HFFc6 (cell line): ENCODE measurements at places on chromosomes 2 and 18.

- no peak for DNase-seq
Observed at GRCh38 chr2:25252291-25253152, 84.1 kb upstream of the POMC start.

- no peak for DNase-seq
Observed at GRCh38 chr18:64091526-64091925, 57.4 kb downstream of the LINC00305 start.

DNA sequence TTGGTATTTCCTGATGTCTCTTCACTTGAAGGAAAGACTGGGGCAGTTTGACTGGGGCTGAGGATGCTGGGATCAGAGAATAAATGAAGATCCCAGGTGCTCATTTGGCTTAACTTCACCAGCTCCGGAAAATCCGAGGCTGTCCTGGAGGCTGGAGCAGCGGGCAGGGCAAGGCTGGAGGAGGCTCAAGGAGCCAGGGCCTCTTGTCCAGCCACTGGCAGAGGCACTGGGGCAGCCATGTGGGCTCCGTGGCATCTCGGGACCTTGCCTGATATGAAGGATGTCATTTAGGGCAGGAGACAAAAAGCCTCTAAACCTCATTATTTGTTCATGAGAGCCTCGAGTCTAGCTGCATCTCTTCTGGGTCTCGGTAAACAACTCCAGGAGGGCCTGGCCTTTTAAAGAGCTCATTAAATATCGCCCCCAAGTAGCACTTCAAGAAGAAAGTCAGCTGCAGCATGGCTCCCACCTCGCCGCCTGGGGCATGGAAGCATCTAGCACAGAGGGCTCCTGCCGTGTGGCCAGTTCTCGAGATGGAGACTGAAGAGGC is 13.5 kb upstream of the GPR55 start:
- no peak for DNase-seq

DNA sequence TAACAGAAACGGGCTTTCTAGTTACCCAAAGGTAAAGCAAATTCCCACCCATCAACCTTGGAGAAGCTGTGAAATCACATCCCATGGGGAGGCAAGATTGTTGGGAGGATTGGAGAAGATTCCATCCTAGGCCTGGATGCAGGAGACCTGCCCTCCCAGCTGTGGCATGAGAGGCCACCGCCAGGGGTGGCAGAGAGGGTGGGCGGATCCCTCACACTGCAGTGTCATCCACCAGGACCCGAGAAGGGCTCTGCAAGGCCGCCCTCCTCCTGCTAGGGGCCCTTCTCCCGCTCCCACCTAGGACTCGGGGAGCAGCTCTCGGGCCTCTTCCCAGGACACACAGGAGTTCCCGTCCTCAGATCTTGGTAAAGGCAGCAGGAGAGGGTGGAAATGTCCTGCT is 15.5 kb upstream of the ATG16L1 start:
- DNase-seq = no peak

DNA sequence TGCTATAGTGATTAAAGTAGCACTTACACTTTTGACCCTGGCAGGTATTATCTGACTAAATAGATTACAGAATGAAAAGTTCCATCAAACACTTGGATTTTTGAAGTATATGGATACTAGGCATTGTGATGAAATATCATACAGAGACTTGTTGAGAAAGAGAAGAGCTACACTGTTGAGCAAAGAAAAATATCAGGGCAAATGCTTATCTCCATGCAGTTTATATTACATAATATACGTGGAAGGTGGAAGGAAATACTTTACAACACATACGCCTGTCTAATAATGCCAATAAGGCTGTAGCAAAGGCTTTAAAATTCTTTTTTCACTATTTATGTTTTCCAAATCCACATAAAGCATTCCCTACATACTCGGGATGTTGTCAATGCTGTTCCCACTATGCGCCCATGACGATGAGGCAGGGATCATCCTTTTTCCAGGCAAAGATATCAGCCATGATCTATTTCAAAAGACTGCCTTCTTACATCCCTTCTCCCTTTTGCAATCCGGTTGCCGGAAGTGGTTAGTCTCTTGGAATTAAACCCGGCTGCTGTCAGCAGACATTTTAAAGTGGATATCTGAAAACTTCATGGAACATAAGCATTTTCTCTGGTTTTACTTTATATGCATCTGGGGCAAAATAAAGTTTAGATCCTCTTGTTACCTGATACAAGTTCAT is 92.6 kb upstream of the ITGA4 start:
- peak; percentile 25 for DNase-seq

GRCh38 chr2:222479859-222480258 is 55.5 kb downstream of the SGPP2 start:
- no peak for DNase-seq

GRCh38 chr2:198916548-198917080 is 541.1 kb downstream of the SATB2 start:
- no peak for DNase-seq

DNA sequence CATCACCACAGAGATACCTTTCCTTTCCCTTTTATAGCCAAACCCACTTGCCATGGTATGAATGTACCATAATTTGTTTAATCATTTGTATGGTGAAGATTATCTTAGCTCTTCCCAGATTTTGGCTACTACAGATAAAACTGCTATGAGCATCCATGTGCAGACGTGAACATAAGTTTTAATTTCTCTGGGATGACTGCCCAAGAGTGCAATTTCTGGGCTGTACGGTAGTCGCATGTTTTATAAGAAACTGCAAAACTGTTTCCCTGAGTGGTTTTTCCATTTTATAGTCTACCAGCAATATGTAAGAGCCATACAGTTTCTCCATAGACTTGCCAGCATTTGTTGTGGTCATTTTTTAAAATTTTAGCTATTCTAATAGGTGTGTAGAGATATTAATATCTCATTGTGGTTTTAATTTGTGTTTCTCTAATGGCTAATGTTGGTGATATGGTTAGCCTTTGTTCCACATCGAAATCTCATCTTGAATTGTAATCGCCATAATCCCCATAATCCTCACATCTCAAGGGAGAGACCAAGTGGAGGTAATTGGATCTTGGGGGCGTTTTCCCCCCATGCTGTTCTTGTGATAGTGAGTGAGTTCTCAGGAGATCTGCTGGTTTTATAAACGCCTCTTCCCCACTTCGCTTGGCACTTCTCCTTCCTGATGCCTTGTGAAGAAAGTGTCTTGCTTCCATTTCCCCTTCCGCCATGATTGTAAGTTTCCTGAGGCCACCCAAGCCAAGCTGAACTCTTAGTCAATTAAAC is 628.5 kb upstream of the KLHL29 start:
- no peak for DNase-seq

DNA sequence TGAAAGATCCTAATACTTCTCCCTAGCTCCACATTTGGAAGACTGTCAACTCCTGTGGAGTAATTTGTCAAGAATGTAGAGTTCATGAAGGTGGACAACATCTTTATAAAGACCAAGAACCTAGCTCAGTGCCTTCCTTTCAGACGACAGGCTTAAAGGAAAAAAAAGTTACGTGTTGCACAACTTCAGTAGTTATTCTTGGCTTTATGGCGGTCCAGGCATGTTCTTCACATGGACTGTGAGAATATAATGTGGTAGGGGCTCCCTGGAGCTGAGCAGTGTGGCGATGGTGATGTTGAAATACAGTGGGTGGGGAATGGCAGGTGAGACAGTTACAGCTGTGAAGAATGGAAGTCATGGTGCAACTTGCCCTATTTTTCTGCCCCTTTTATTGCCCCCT is 3.9 kb downstream of the TAF1B start:
- DNase-seq = no peak

- DNase-seq = no peak
Observed at GRCh38 chr2:85135660-85135914, 2.4 kb downstream of the TCF7L1 start.

- DNase-seq = no peak
Observed at GRCh38 chr2:3073041-3073595, 304.5 kb downstream of the EIPR1 start.

DNA sequence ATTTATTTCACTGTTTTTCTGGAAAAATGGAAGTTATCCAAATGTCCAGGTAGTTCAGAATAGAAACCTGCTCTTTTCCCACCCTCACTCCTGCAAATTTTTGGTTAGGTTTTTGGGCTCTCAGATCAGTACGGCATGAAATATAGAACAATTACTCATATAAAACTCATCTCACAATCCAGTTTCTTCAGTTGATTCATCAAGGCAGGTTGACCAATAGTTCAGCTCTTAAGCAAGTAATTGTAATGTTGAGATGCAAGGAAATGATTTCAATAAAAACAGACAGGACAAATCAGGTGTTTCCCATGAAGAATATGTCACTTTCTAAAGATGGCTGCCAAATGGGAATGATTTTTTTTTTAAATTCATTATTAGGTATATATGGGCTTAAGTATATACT is 2.0 kb downstream of the RAB27B start:
- DNase-seq = no peak

- no peak for DNase-seq
Observed at GRCh38 chr2:218813771-218814460, 17.7 kb downstream of the PRKAG3 start.

DNA sequence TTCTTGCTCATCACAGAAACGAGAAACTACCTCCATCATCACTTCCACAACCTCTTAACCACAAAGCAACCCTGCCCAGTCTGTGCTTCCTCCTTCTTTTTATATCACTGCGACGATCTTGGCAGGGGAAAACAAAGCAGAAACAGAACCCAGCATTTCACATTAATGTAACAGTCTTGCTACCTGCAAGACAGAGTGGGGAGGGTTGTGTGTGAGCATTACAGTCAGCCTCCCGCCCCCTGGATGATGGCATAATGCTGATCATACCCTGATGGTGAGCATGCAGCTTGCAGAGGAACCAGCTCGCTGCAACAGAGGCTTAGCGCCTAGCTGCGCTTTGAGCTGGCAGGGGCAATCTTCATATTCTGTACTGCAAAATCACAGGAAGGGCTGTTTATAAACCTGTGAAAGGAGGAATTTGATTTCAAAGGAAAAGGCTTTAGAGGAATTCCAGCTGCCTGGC is 376.1 kb downstream of the IRS1 start:
- no peak for DNase-seq

DNA sequence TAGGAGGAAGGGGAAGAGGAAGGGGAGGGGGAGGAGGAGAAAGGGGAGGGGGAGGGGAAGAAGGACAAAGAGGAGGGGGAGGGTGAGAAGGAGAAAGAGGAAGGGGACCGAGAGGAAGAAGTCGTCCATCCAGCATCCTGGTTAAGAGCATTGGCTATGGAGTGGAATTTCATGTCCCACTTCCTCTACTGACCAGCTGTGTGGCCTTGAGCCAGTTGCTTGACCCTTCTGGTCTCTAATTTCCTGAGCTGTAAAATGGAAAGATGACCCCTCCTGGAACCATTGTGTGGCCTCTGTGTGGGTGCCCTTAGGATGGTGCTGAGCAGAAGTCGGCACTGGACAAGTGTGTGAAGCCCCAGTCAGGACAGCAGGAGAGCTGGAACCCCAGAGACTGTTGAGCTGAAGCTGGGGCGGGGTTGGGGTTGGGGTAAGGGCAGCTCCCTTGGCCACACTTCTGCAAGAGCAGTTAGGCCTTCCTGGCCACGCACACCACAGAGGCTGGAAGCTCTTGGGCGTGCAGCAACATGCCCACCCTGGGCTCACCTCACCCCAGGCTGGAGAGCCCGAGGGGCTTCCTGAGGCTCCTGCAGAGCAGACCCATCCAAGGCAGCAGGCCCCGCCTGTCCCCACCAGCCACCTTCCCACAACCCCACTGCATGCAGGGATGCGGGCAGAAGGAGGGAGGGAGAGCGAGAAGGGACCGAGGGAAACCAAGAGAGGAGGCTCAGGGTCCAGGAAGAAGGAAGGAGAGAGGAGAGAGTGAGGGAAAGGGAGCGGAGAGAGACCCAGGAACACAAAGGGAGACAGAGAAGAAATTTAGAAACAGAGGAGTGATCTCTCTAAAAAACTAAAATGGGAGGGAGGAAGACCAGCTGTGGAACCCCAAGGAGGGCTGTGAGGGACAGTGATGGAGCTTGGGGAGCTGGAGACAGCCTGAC is 16.2 kb downstream of the ADRA2B start:
- DNase-seq = no peak

GRCh38 chr2:105143467-105144151 is 97.9 kb upstream of the GPR45 start:
- DNase-seq = no peak

DNA sequence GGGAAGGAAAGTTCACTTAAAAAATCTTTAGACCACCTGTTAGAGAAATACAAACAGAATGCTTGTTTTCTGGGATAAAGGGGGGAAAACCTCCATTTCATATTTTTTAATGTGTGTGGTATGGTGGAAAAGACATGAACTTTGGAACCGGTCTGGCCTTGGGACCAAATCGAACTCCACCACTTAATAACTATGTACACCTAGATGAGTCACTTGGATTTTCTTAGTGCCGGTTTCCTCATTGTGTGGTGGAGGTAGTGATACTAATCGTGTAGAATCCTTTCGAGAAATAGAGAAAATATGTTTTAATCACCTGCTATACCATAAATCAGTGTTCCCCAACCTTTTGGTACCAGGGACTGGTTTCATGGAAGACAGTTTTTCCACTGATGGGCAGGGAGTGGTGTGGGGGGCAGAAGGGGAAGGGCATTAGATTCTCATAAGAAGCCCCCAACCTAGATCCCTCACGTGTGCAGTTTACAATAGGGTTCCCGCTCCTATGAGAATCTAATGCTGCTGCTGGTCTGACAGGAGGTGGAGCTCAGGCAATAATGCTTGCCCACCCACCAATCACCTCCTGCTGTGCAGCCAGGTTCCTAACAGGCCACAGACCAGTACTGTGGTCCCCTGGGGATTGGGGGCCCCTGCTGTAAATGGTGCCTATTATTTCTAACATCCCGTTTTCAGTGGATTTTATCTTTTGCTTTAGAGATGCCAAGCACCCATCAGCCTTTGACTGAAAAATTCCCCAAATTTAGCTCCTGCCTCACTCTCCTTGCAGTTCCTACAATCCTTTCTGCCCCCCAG is 308.8 kb downstream of the PRKCE start:
- no peak for DNase-seq

DNA sequence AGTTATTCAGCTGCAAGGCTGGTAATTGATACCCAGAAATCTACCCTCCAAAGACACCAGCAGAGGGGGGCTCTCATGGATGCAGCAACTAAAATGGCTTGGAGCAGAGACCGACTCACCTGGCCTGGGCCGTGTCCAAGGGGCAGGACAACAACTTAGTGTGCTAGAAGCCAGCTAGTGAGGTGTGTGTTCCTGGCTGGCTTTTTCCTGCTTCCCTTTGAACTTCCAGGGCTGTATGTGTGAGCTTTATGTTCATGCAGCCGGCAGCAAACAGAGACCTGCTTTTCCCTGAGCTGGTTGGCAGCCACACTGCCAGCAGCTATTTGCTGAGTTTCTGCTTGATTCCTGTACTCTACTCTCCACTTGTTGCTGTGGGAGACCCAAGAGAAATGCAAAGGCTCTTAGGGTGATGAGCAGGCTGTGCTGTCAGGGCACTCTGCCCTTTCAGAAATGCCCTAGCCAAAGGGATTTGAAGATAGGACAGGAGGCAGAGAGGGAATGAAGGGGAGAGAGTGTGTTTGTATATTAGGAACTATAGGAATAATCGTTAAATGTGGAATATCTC is 23.7 kb upstream of the GRP start:
- DNase-seq = no peak
